ENCODE measurements at places on chromosomes 12 and 14.

DNA sequence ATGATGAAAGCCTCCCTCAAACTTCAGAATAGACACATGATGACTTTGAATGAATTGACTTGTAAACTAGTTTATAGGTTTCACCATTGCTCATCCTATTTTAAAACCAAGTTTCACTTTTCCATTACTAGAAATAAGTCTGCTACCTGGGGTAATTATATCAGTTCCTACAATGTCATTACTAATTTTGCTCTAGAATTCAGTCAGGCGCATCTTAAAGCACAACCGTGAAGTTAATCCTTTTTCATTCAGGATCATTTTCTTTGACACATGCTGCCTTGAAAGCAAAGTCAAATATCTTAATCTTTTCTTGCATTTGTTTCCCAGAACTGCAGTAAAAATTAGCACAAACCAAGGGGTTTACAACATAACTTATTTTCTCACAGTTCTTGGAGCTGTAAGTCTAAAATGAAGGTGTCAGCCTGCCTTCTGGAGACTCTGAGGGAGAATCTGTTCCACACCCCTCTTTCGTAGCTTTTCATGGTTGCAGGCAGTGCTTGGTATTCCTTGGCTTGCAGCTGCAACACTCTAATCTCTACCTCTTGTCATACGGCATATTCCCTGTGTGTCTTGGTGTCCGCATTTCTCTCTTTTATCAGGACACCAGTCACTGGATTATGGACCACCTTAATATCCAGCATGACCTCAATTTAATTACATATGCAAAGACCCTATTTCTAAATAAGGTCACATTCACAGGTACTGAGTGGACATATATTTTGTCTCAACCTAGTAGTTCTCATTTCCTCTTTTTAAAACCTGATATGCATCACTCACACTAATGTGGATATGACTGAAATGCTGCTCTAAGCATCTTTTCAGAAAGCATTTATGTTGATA, 114.3 kb upstream of the PDZRN4 start:
- DNase-seq, result no peak

DNA sequence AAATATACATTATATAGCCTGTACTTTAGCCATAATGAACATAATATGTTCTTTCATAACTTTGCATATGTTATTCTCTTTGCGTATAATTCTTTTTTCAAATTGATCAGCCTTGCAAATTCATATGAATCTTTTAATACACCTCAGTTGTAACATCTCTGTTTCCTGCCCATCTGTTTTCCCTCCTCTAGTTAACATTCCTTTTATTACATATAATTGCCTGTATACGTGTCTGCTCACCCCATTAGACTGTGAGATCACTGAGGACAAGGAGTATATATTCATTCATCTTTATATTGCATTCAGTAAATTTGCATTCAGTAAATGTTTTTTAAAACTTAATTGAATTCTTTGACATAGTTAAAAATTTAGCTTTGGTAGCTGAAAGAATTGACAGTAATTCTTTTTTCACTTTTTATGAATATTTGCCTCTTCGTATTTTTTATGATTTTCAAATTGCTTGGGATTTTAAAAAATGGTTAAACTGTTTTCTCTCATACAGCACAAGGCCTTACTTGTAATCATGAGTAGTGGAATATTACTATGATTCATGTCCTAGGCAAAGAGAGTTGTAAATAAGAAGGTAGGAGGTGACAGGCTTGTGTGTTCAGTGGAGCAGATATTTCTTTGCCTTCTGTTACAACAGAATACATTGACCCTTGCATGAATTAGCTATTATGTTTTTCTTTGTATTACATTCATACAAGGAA, 32.8 kb upstream of the KLHL42 start:
- DNase-seq, result no peak

DNA sequence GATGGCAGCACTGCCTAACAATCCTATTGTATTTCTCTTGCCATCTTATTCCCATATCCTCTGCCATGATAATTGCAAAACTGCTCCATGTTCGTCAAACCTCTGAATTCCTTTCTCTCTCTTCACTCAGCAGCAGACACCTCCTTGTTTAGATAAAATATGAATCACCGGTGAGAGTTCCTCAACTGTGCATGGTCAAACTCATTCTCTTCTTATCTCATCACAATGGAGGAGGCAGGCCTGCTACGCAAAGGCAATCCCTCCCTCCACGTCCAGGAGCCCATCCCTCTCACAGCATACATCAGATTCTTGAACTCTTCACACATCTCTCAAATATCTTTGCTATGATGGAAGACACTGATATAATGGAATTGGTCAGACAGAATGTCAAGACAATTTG, 90.1 kb upstream of the DAAM1 start:
- no peak for DNase-seq

DNA sequence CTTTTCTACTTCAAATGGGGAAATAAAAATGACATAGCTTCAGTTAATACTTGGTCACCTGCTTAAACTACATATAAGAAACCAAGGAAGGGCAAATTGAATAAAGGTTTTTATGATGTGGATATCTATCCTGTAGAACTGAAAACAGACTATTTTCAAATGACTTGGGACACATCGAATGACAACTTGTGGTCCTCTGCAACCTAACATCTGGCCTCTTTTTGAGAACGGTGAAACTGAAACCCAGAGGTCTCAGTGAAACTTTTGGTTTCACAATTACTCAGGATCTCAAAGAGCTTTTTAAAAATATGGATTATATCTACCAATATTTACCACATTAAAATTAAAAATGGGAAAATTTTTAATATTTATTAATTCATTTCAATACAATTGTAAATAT, 65.2 kb downstream of the PPP2R5E start:
- DNase-seq, result no peak

- no peak for DNase-seq
Measured at GRCh38 chr14:50551877-50552276, 8.1 kb upstream of the ATL1 start.

GRCh38 chr14:68548194-68549076, 244.4 kb downstream of the ZFP36L1 start:
- DNase-seq, result no peak

GRCh38 chr14:96094211-96094610, 55.0 kb downstream of the C14orf132 start:
- no peak for DNase-seq

GRCh38 chr12:121652767-121653497, 16.5 kb downstream of the MORN3 start:
- DNase-seq, result no peak

GRCh38 chr12:1391722-1392121, 202.7 kb downstream of the FBXL14 start:
- no peak for DNase-seq

GRCh38 chr14:80136358-80136757, 74.9 kb downstream of the DIO2 start:
- DNase-seq, result no peak

GRCh38 chr12:112380663-112381405, 1.4 kb downstream of the HECTD4 start:
- no peak for DNase-seq

DNA sequence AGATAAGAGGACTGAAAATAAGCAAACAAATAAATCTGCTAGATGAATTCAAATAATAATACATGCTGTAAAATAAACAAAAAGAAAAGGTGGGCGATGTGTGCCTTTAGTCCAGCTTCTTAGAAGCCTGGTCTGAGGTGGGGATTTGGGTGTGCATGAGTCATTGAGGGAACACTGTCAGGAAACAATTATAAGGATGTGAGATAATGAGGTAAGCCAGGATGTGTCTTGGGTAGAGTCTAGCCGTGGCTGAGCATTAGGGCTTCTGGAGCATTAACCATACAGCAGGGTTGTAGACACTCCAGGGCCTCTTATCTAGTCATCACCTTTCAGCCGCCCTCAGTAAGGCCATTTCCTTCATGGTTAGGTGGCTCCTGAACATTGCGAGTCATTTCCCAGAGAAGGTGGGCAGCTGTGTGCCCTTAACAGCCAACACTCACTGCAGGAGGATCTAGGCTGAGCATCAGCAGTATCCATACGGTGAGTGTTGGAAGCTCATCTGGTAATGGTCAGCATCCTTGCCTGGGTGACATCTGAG, 405.6 kb downstream of the GLT1D1 start:
- DNase-seq, result no peak

DNA sequence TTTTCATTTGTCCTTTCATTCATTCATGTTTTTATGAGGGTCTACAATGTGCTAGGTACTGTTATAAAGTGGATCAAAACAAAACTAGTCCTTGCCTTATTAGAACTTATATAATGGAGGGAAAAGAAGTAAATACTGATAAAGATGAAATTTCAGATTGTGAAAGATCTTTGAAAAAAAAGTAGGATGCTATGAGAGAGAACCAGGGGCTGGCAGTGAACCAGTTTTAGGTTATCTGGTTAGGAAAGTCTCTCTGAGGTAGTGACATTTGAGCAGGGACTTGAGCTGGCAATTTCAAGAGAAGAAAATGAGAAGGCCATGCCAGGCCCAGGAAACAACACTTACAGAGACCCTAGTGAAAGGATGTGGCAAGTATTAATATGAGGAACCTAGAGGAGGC, 57.3 kb upstream of the E2F7 start:
- no peak for DNase-seq

GRCh38 chr14:33676135-33676566, 274.7 kb downstream of the EGLN3 start:
- peak; percentile 20 for DNase-seq

GRCh38 chr12:1919763-1920162, 1.3 kb upstream of the CACNA2D4 start:
- no peak for DNase-seq

GRCh38 chr12:6489449-6489848, 3.6 kb downstream of the MRPL51 start:
- no peak for DNase-seq

GRCh38 chr12:19115285-19115684, 14.2 kb upstream of the PLEKHA5 start:
- DNase-seq, result no peak

DNA sequence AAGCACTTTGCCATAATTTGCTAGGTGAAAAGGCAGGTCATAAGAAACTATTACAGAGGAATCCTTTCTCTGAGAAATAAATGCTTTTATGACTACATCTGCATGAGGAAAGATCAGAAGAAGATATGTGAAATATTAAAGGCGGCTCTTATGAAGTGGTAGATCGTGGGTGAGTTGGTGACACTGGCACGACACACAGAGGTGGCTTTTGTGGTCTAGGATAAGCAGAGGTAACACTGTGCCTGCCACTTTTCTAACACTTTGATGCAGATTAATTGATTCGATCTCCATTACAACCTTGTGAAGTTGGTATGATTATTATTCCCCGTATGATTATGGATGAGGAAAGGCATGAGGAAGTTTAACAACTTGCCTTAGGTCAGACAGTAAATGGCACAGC, 60.0 kb upstream of the ELK3 start:
- DNase-seq, result no peak

GRCh38 chr12:15323480-15323879, 1.2 kb downstream of the PTPRO start:
- no peak for DNase-seq

DNA sequence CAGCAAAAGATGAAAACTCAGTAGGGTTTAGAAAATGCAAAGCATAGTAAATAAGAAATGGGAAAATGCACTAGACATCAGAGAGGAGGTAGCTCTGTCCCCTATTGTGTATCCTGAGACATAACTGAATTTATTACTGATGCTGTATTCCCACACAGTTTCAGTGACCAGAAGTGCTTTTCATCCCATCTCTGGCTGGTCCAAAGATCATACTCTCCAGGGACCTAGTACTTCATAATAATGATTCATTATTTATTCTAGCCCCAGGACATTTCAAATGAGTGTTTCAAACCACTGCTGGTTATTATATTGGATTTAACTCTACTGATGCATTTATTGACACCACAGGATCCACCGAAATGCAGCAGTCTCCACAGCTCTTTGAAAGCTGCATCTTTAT, 163.3 kb downstream of the PAWR start:
- no peak for DNase-seq

- no peak for DNase-seq
Measured at GRCh38 chr14:65335411-65335947, 77.1 kb upstream of the FUT8 start.

- DNase-seq, result no peak
Measured at GRCh38 chr14:33464254-33464962, 486.5 kb downstream of the EGLN3 start.

DNA sequence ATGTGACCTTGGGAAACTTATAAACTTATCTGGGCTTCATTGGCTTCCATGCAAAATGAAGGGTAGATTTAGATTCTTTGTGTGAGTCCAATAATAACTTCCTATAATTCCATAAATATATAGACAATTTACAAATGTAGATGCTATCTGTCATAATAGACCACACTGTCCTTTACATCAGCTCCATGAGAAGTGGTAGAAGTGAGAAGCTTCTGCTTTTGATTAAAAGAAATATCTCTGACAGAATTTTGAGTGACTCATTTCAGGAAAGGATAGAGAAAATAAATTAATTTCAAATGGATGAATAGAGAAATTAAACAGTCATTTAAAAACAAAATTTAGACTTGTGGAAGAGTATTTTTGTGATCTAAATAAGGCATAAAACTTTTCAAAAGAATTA, 329.7 kb upstream of the ATP2B1 start:
- DNase-seq, result no peak

DNA sequence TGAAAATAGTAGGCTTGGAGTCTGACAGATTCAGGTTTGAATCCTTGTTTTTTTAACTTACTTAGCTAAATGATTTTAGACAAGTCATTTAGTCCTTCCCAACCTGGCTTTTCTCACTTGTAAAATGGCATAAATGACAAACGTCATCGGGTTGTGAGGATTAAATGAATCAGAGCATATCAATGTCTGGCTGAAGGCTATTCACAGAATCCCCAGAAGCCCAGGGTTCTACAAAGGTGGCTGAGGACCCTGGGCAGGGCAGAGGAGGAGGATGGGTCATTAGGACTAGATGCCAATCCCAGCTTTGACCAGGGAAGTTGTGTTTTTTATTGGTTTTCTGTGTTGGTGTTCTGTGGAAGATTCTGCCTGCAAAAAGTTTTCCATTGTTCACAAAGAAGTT, 7.6 kb upstream of the PTPRB start:
- DNase-seq, result no peak

GRCh38 chr12:99302874-99303273, 344.7 kb upstream of the GARIN6 start:
- no peak for DNase-seq

DNA sequence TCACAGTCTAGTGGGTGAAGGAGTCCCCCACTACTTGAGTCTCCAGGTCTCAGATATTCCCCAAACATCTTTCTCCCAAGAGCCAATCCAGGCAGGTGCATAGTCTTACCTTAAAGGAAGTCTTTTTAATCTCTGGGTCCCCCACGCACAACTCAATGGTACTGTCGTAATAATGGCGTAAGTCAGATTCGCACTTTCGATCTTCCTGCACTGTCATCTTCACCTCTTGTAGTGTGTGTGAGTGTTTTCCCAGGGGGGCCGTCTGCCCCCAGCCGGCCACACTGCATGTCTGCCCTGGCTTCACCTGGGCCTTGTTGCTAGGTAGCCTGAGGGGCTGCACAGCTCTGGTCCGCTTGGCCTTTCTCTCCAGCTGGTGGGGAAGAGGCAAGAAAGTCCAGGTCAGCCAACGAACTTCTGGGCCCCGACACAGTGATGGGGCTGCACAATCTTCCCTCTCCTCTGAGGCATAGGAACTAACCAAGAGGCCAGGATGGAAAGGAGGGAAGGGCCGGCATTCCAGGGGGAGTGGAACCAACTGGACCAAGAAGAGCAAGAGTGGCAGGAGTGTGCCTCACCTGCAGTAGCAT, 2.1 kb downstream of the GZMB start:
- no peak for DNase-seq
